ENCODE measurements at places on chromosomes 1 and 21.

- DNase-seq: no peak
These were observed 58.5 kb upstream of the KLHDC7A start for GRCh38 chr1:18422076-18422777.

DNA sequence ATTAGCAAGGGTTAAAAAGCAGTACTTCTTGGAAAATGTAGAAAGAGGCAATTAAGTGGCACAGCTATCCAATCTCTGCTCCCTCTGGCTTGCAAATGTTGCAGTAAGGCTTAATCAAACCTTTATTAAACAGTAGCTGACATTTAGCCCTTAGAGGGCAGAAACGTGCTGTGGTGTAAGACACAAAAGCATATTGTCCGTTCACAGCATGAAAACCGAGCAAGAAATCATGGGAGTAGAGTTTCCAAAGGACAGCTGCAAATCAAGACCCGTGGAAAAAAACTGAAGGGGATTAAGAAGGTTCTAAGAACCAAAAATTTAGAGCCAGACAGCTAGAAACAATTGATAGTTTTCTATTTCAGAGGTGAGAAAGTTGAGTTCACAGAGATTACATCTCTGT is 13.1 kb downstream of the ZP4 start:
- no peak for DNase-seq

DNA sequence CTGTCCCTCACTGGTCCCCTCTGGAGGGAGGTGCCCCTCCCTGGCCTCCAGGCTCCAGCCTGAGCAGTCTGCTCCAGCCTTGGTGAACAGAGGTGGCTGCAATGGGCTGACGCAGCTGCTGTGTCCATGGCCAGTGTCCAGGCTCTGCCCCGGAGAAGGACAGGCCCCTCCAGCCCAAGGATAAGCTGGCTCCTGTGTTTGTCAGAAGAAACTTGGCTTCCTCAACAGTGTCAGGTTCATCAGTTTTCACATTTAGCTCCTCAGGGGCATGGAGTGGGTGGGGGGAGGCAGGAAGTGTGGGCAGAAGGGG is 402.8 kb downstream of the MATN1 start:
- DNase-seq: no peak

GRCh38 chr1:154906621-154907081 is 29.9 kb downstream of the PMVK start:
- no peak for DNase-seq

GRCh38 chr21:26833011-26833410 is 12.2 kb downstream of the ADAMTS1 start:
- no peak for DNase-seq
